ENCODE measurements at places on chromosomes 11 and 22.
A peak's percentile ranks its signal among the peaks of the same experiment; 100 is the strongest.

DNA sequence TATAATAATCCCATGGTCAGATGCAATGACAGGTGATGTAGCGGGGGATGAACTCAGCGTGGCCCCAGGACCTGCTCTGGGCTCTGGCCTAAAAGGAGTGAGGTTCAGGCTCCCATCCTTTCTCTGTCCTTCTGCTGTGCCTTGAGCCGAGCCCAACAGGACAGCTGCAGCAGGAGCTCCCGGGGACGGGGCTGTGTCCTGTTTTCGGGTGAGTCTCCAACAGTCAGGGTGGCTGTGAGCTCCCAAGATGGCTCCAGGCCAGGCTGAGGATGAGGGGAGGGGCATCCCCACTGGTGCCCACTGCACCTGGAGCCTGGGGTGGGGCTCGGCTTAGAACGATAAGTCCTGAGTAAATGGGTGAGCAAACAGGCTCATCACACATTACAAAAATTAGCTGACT lies 1385.0 kb downstream of the BRD1 start:
- DNase-seq: no peak

GRCh38 chr11:62555464-62556107 lies 9.0 kb upstream of the AHNAK start:
- DNase-seq: no peak

DNA sequence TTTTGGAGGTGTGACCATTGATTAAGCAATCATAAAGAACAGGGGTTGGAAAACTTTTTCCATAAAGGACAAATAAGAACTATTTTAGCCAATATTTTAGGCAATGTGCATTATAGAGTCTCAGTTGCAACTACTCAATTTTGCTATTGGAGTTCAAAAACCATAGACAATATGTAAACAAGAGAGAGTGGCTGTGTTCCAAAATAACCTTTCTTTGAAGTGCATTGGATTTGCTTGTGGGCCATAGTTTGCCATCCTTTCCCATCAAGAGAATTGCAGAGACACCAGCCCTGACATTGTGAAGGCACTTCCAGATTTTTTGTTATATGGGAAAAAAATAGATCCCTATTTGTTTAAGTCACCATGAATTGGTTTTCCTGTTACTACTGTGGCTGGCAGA lies 63.3 kb upstream of the LARGE1 start:
- no peak for DNase-seq

GRCh38 chr11:26929806-26930517 lies 64.0 kb upstream of the FIBIN start:
- no peak for DNase-seq

- DNase-seq: peak; percentile 74
These were observed 67.5 kb downstream of the DDX10 start for GRCh38 chr11:108732395-108732794.

- DNase-seq: no peak
These were observed 13.1 kb downstream of the CELSR1 start for GRCh38 chr22:46524203-46524740.

- DNase-seq: no peak
These were observed 6.3 kb downstream of the BBOX1 start for GRCh38 chr11:27046956-27047355.

DNA sequence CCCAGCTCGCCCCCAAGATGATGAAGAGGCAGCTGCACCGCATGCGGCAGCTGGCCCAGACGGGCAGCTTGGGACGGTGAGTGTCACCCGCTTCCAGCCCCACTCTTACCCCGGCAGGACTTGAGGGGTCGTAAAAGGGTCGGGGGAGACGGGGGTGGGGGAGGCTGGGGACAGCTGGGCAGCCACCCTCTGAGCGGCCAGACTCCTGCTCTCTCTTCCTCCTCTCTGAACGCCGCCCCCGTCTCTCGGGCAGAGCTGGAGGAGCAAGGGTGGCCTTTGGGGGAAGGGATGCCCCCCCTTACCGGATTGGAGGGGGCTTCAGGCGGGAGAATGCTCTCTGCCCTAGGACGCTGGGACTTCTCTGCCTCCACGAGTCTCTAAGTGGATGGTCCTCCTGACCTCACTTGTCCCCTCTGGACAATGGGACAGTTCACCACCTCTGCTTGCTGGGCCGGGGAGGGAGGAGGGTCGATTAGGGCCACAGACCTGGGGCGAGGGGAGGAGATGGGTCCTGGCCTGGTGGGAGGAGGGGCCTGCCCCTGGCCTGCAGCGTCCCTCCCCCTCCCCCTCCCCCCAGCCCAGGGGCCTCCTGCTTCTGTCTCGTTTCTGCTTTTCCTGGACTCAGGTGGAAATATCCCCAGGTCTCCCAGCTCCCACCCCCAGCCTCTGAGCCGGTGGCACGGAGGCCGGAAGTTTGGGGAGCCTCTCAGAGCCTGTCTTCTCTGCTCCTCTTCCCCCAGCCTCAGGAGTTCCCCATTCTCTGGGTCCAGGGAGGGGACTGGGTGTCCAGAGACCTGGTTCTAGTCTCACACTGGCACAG lies 512 bp downstream of the SH3BP1 start:
- DNase-seq: no peak

- no peak for DNase-seq
These were observed 765.1 kb downstream of the KCNA4 start for GRCh38 chr11:29251738-29252137.

DNA sequence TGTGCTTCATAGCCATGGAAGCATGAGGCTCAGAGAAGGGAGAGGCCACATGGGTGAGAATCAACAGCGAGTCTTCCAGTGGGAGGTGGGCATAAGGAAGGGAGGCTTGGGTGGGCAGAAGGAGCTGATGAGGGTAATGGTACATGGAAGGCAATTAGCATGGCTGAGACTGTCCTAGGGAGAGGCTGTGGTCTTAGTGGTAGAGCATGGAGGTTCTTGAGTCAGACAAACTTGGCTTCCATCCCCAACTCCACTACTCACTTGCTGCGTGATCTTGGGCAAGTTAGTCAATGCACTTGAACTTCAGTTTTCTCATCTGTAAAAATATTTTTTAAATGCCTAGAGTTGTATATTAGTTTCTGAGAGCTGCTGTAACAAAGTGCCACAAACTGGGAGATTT lies 227.2 kb upstream of the E2F8 start:
- DNase-seq: no peak

DNA sequence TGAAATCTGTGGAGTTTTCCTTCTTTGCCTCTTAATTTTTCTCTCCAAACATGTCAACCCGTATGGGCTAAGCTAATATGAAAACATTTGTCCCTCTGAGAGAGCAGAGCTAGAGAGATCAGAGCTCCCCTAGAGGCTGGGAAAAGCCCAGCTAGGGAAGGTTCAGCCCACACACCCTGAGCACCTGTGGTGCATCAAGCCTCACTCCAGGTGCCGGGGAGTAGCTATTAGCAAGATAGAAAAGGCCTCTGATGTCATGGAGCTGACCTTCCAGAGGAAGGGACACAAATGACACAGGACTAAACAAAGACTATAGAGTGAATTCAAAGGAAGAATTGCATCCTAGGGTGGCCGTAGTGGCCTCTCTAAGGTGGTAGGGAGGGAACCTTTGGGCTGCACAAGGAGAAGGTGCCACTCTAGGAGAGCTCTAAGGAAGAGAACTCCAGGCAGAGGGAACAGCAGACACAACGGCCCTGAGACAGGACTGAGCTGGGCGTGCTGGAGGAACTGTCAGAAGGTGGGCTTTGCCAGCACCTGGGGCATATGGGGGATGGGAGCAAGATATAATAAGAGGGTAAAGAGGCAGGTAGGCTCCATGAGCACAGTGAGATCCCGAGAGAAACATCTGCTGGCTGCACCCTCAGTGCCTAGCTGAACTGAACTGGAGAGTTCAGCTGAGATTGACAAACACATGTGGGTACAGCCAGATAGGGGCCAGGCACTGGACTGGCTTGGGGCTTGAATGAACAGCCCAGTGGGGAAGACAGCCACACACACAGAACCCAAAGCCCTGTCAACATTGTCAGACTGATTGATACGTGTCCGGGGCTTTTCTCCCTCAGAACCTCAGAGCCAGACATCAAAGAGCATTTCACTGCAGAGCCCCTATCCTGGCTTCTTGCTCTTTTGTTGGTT lies 65.5 kb upstream of the DRD2 start:
- peak; percentile 23 for DNase-seq

DNA sequence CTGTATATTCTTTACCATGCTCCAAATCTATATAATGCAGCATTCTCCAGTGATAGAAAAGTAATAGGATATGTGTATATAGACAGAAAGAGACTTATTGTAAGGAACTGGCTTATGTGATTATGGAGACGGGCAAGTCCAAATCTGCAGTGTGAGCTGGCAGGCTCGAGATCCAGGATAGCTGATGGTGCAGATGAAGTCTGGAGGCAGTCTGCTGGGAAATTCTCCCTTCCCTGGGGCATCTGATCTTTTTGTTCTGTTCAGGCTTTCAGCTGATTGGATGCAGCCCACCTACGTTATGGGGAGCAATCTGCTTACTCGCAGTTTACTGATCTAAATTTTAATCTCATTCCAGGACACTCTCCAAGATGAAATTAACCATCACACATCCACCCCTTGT lies 73.2 kb downstream of the GRK3 start:
- DNase-seq: no peak

DNA sequence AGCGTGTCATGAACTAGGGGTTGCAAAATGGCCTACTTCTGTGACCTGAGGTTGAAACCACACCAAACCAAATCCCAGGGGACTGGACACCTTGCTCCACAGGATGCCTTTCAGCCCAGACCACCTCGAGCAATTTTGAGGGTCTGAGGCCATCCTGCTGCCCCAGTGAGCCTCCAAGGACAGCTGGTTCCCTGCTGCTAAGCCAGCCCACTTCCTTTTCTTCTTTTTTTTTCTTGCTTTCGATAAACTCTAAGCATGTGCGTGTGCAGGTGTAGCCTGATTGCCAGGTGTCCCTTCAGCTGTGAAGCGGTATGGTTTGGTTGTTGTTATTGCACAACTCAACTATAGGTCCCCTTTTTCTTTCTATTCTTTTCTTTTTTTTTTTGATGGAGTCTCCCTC lies 2.7 kb downstream of the CRYBB1 start:
- no peak for DNase-seq

DNA sequence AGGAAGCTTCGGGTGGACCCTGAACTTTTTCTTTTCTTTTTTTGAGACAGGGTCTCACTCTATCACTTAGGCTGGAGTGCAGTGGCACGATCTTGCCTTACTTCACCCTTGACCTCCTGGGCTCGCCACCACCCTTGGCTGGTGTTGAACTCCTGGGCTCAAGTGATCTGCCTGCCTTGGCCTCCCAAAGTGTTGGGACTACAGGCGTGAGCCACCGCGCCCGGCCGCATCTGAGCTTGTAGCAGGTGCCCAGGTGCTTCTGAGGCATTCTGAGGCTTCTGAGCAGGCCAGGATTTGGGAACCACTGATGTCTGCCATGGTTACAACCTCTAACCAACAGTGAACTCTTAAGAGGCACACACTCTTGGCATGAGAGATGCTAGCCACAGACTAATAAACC lies 5.1 kb downstream of the USP35 start:
- no peak for DNase-seq

DNA sequence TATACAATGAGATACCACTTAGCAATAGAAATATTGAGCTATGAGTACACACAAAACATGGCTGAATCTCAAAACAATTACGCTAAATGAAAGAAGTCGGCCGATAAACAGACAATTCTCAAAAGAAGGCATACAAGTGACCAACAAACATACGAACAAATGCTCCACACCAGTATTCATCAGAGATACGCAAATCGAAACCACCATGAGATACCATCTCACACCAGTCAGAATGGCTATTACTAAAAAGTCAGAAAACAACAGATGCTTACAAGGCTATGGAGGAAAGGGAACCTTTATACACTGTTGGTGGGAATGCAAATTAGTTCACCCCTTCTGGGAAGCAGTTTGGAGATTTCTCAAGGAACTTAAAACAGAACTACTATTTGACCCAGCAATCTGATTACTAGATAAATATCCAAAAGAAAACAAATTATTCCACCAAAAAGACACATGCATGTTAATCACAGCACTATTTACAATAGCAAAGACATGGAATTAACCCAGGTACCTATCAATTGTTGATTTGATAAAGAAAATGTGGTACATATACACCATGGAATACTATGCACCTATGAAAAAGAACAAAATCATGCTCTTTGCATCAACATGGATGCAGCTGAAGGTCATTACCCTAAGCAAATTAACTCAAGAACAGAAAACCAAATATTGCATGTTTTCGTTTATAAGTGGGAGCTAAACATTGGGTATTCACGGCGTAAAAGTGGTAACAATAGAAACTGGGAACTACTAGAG lies 90.9 kb upstream of the GRAMD1B start:
- no peak for DNase-seq

DNA sequence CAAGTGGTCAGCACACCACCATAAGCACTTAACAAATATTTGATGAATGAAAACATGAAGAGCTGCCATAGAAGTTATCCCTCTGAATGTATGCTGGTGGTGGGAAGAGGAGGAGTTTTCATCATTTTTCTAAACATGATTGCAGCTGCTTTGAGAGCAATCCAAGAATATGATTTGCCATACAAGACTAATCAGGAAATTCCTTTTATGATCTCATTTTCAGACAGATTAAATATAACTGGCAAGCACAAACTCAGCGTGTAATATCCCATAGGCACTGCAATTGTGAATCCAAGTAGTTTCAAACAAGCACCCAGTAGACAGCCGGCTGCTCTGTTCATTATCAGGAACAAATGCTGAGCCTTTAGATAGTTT lies 505.7 kb upstream of the LUZP2 start:
- DNase-seq: no peak

DNA sequence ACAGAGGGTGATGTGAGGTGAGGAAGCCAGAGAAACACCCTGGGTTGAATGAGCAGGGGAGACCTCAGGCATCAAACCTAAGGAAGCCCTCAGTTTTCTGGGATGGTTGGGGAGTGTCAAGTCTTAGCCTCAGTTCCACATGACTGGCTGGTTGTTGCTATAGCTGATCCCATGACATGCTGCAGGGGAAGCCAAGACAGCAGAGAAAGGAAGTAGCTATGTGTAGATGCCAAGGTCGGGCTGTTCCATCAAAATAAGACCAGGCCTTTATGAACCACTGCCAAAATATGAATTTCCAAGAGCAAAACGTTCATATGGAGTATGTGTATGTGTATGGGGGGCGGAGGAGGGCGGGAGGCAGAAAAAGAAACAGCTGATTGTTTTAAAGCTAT lies 11.6 kb downstream of the CD59 start:
- no peak for DNase-seq

- no peak for DNase-seq
These were observed 28.1 kb downstream of the WBP2NL start for GRCh38 chr22:42026705-42027104.
